ENCODE measurements at places on chromosomes 11 and 22.

GRCh38 chr11:128455766-128456165 lies 131.6 kb downstream of the ETS1 start:
- DNase-seq, result no peak

DNA sequence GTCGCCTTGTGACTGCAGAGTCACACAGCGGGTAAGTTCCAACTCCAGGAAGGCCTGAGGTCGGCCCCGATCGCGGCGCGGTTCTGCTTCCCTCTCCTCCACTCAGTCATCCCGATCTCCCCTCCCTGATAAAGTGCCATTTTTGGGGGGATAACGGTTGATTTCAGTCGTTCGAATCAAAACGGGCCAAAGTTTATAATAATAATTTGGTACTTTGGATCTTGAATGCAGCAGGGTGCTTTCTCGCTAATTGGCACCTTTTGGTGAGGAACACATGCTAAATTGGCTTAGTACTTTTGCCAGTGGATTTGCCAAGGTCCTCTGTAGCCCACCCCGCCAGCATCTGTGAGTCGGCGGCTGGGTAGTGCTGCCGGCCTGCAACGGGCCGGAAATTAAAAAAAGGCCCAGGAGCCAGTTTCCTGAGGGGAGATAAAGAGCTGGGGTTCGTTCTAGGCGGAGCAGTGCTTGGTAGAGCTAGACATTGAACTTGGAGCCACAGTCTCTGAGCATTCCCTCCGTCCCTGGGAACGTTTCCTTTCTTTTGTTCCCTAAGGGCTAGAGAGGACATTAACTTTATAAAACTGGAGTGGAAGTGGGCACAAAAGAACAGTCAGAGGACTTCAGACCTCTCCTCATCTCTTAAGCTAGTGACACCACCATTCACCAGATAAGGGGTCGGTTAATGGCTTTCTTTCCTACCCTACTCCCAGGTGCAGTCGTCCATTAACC lies 997 bp downstream of the UBE2L3 start:
- no peak for DNase-seq

DNA sequence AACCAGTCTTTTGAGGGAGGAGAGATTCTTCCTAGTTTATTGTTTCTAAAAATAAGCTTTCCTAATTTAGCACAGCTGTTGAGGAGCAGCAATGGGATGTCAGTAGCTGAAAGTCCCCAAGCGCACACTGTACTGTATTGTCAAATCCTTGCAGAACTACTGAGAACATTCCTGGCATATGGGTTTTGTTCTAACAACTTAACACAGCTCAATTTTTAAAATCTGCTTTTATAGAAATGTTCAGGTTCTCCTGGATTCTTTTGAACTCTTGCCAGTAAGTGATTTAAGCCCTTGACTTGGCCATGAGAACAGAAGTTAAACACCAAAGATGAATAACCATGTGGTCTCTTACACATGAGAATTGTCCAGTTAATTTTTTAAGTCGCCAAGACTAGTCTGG lies 218.6 kb downstream of the FAT3 start:
- DNase-seq, result no peak

GRCh38 chr11:12070446-12071267 lies 39.7 kb upstream of the MICAL2 start:
- DNase-seq, result no peak

GRCh38 chr11:34002420-34002819 lies 49.1 kb upstream of the CAPRIN1 start:
- no peak for DNase-seq

DNA sequence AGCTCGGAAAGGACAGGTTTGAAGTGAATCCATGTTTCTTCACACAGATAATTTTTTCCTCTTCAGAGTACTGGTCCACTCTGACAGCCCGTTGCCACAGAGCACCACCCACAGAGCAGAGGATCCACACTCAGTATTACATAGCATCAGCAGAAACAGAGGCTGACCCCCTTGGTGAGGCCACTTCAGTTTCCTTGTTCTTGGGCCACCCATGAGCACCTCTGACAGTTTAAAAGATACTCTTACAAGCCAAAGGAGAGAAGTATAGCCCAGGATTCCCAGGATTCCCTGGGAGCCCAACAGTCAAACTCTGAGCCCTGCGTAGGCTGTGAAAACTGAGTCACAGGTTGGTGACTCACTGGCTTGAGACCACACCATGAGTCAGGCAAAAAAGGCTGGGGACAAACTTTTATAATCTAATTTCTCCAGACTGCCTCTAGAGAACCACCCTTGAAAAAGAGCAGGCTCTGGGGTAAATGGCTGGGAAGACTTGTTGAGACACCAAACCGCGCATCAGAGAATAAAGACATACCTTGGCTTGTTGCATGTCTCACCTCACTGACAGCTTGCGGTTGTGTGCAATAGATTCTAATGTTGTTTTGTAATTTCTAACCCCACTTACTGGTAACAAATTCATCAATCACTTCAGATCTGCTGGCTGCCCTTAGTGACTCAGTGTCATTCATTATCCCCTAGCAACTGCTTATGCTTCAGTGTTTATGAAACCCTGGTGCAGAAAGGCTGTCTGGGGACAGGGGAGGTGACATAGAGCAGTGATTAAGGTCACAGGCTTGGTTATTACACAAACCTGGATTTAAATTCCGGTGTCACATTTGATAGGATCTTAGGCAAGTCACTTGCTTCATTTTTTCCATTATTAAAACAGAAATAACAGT lies 56.9 kb upstream of the PRSS23 start:
- DNase-seq, result no peak

- no peak for DNase-seq
These were observed 200.3 kb downstream of the C11orf91 start for GRCh38 chr11:33500332-33500731.

DNA sequence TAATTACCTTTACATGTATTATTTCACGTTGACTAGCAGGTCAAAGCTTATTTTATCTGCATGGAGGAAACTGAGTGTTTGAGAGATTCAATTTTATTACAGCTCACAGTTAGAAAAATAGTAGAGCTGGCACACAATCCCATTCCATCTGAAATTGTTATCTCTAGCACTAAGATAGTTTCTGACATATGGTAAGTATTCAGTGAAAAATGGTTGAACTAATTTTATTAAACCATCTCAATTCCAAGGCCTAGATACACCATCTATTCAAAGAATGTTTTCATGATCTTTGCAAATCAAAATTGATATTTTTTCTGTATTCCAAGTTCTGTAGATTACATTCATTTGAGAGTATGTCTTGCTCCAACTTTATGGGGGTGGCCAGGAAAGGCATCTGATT lies 125.4 kb upstream of the FAT3 start:
- no peak for DNase-seq

GRCh38 chr11:26578998-26579661 lies 7.1 kb upstream of the MUC15 start:
- no peak for DNase-seq

GRCh38 chr11:93032580-93032979 lies 63.1 kb downstream of the MTNR1B start:
- DNase-seq, result no peak

- no peak for DNase-seq
These were observed 31.3 kb downstream of the AMBRA1 start for GRCh38 chr11:46562527-46562926.

DNA sequence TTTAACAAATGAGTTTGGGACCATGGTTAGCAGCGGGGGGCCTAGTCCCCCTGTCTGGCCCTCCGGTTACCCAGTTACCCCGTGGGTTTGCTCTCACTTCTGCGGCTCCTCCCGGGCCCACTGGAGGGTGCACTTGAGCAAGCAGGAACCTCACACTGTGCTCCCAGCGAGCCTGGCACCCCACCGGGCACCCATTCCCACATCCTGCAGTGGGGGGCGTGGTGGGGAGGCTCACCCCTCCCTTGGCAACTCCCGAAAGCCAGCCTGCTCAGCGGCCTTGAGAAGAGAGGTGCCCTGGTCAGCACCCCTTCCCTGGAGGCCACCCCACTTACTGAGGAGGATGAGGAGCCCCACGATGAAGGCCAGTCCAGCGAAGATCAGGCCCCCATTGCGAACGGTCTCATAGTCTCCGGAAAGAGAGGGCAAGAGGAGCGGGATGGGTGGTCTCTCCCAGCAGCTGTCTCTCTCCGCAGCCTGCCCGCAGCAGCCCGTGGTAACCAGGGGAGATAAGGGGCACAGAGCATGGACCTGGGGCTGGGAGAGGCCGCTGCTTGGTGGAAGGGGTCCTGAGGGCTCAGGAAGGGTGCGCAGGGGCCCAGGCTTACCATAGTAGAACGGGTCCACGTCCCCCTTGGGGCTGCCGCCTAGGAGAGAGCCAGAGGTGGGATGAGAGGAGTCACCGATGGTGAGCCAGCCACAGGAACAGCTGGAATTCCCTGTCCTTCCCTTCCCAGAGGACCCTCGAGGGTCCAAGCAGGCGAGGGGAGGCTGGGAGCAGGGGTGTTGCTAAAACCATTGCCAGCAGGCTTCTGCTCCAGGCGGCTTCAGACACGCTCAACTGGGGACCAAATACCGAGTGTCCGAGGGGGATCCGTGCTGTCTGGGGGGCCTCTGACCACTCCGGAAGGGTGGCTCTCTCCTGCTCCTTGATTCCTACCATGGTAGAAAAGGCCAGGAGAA lies 2.2 kb downstream of the FXYD2 start:
- peak; percentile 55 for DNase-seq

DNA sequence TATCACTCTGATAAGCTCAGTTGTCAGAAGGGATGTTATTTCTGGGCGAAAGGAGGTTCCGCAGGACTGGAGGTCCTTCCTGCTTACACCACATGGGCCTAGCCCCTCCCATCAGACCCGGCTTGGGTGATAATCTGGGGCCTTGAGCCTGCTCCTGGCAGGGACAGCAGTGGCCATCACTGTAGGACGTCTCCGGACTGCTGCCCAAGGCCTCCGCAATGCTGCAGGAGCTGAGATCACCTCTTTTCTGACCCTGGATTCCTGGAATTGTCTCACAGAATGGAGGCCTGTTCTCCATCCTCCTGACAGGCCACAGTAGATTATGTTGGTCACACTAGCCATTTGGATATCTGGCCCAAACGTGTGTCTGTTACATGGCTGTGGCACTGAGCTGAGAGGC lies 9.2 kb upstream of the BIK start:
- DNase-seq, result no peak

GRCh38 chr11:91921974-91922373 lies 302.6 kb upstream of the FAT3 start:
- no peak for DNase-seq

DNA sequence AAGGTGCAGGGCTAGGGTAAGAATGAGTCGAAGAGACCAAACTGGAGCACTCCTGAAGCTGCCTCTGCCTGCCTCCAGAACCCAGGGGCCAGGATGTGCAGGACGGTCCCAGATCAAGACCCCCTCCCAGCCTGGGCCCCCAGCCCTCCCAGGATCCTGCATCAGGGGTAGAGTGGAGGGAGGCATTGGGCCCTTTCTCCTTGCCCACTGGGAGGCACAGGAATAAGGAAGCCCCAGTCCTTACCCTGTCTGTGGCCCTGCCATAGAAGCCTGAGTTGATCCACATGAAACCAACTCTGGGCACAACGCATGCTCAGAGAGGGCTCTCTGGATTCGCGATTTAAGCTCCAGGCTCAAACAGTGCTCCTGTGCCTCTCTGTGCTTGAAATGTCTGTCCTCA lies 661.8 kb upstream of the B3GAT1 start:
- no peak for DNase-seq

DNA sequence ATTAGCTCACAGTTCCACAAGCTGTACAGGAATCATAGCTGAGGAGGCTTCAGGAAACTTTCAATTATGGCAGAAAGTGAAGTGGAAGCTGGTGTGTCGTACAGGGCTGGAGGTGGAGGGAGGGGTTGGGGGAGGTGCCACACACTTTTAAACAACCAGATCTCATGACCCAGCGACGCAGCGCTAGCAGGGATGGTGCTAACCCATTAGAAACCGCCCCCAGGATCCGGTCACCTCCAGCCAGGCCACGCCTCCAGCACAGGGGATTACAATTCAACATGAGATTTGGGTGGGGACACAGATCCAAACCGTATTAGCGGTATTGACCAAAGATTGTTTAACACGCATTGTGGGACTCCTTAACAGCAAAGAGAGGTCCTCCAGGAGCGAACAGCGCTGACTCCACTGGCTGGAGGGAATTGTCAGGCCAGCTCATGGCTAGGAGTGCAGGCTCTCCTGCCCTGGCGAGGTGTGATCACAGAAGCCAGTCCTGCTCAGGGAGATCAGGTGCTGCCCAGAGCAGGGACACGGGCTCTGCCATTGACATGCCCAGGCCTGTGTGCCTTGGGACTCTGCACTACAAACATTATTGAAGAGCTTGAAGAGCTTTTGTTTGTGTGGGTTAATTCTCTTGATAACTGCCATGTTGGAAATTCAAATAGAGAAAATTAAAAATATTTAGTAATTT lies 215.3 kb downstream of the TBC1D22A start:
- DNase-seq, result no peak

- peak; percentile 35 for DNase-seq
These were observed 564 bp downstream of the THAP12 start for GRCh38 chr11:76380159-76380976.
